ENCODE measurements at places on chromosomes 6 and 20.

DNA sequence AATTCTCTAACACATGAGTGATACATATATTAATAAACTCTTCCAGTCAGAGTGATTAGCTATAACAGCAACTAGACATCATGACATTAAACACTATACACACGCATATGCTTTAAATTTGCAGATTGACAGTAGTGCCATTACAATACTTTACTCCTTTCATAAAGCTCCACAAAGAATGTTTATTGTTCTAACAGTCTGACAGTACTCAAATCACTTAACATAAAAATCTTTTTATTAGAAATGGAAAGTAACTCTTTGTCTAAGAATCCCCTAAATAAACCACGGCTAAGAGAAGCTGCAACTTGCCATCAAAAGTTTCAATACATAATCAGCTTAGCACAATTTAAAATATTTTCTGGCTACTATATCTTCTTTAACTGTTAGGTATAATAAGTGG, 24.0 kb downstream of the SNX3 start:
- DNase-seq: no peak

- no peak for DNase-seq
These were observed 18.1 kb downstream of the TUBB2B start for GRCh38 chr6:3209114-3210023.

GRCh38 chr6:88111991-88112390, 54.2 kb downstream of the CNR1 start:
- DNase-seq: no peak

- peak; percentile 11 for DNase-seq
These were observed 135.2 kb upstream of the PREP start for GRCh38 chr6:105537981-105538578.

DNA sequence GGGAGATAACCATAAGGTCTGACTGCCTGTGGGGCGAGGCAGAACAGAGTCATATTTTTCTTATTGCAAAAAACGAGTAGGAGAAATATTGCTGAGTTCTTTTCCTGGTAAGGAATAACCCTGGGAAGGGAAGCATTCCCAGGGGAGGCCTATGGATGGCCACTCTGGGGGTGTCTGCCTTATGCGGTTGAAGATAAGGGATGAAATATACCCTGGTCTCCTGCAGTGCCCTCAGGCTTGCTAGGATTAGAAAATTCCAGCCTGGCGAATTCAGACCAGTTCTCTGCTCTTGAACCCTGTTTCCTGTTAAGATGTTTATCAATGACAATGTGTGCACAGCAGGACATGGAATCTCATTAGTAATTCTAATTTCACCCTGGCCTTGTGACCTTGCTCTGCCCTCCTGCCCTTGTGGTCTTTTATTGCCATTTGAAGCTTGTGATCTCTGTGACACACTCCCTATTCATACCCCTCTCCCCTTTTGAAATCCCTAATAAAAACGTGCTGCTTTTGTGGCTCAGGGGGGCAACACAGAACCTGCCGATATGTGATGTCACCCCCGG, 491.1 kb upstream of the EYS start:
- no peak for DNase-seq

GRCh38 chr6:14975471-14975817, 270.4 kb upstream of the JARID2 start:
- DNase-seq: no peak

DNA sequence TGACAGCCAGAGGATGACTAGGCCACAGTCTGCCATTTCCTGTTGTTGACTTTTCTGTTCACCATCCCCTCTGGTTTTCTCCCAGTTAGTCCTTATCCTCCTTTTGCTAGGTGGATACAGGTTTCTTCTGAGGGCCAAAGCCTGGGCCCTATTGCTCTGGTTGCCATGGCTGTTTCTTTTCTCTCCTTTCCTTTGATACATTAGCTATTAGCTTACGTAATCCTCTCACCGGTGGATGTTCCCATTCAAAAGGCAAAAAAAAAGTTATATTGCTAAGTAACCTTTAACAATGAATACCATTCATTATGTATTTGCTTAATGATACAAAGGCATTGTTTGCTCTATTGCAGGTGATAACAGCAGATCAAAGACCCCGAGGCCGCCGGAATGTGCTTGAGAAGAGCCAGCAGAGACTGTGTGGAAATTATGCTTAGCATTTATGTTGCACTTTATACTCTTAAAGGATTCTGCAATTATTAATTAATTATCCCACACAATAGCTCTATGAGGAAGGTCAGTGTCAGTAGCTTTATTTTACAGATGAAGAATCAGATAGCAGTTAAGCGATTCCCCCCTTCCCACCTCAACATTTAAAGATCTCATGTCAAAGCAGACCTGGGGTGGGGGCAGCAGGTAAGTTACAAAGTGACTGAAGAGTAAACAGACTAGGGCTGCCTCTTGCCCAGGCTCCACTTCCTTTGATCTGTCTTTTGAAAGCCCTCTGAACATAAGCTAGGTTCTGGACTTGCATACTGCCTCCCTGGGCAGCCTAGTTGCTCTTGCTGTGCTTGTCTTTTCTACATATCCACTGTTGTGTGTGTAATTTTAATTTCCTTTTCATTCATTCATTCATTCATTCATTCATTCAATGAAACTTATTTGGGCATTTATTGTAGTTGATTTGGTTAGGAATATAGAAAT, 14.5 kb upstream of the TFB1M start:
- no peak for DNase-seq

- DNase-seq: no peak
These were observed 347.0 kb downstream of the BTBD3 start for GRCh38 chr20:12264711-12265110.

- DNase-seq: no peak
These were observed 92.4 kb upstream of the EYS start for GRCh38 chr6:65799389-65799788.

GRCh38 chr20:37956107-37956585, 53.2 kb downstream of the VSTM2L start:
- no peak for DNase-seq

GRCh38 chr20:50301712-50302111, 111.1 kb downstream of the CEBPB start:
- DNase-seq: no peak

GRCh38 chr6:56593801-56594318, 48.8 kb downstream of the DST start:
- DNase-seq: no peak

- no peak for DNase-seq
These were observed 26.7 kb downstream of the RBCK1 start for GRCh38 chr20:434661-435419.

DNA sequence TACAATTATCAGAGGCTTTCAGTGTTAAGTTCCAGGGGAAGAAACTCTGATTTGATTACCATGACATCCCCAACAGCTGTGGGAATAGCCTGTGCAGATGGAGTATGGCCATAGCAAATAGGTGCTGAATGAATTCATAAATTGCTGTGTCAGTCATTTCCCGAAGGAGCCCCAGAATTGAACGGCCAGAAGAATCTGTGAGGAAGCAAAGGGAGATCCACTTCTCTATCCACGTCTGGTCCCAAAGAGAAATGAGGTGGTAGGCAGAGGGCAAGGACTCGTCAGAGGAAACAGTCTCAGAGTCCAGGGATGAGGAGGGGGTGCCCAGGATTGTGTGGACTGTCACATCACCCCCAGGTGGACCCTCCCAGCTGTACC, 3.1 kb upstream of the TAF8 start:
- no peak for DNase-seq

DNA sequence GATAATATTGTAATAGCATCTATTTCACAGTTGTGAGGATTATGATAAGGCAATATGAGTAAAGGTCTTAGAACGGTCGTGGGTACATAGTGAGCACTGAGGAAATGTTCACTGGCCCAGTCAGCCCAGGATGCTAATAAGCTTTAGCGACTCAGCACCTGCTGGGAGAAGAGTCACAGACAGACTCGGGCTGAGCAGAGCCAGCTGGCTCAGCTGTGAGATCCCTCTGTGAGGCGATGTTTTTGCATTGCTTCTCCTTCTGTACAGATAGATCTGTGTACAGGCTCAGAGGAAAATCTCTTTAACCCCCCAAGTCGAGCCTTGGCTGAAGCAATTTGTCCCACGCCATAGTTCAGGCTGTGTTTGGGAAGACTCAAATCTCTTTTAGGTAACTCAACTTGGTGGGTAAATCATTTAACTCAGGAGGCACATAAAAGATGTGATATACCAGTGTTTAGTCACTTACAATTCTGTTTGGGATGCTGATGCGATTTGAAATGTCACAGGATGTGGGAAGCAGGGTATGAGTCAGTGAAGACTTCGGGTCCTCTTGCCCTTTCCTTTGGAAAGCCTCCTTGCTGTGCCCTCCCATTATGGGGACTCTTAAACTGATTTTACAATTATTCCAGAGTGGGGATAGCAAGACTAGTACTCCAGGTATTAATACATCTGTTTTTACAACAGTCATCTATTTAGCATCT, 53.1 kb downstream of the PHACTR1 start:
- no peak for DNase-seq

DNA sequence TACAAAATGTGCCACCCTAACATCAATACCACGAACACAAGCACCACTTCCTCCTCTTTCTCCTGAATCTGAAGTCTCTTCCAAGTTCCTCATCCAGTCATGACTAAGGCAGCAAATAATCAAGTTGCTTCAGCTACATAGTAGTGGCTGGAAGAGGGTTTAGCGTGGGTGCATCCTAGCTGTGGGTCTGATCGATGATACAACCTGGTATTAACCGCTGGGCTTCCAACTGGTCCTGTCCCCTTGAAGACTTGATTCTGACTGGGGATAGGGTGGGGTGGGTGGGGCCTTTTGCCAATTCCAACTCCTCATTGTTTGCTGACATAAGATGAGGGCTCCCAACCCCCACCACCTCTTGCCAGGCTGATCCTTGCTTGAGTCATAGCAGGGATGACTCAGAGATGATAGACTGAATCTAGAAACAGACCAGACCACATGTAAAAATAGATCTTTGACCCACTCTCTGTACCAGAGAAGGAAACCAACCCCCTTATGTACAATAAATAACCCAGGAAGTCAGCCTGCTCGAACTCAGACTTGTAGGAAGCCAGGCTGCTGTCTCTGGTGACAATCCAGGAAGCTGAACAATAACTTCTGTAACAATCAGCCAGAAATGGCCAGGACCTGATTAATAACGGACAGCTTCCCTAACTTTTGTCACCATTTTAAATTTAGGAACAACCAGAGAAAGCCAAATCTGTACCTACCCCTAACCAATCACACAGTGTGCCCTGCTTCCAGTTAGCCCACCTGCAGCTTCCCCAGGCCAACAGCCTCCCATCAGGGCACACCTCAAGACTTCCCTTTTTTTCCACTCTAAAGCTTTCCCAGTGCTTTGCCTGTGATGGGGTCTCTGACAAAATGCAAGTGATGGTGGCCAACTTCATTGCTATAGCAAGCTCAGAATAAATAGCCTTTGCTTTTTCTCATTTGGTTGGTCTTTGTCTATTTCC, 68.9 kb upstream of the FAM184A start:
- peak; percentile 95 for DNase-seq

DNA sequence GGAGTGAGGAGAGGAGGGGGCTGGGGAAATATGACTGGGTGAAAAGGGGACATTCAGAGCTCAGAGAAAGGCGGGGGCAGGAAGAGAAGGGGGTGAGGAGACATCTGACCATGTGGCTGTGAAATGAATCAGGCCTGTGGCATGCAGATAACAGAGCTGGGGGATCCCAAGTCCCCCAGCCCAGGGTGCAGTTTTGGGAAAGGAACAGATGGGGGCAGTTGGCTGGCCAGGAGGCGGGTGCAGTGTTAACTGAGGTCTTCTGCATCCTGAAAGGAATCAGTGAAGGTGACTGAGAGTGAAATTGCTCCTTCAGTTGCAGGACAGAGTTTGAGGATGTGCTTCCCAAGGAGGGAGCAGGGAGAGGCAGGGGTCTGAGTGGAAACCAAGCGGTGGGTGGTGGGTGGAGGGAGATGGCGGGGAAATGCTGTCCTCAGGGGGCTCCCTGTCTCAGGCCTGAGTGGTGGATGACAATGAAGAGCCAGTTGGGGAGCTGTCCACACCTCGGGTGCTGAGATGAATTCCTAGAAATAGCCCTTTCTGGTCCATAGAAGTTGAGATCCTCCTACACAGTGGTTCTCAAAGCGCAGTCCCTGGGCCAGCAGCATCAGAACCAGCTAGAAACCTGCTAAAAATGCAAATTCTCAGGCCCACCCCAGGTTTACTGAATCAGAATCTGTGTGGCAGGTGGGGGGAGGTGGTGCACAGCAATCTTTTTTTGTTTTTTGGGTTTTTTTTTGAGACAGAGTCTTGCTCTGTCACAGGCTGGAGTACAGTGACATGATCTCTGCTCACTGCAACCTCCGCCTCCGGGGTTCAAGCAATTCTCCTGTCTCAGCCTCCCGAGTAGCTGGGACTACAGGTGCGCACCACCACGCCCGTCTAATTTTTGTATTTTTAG, 26.0 kb upstream of the CCDC167 start:
- DNase-seq: peak; percentile 57

GRCh38 chr6:145904868-145905267, 59.3 kb downstream of the SHPRH start:
- no peak for DNase-seq

DNA sequence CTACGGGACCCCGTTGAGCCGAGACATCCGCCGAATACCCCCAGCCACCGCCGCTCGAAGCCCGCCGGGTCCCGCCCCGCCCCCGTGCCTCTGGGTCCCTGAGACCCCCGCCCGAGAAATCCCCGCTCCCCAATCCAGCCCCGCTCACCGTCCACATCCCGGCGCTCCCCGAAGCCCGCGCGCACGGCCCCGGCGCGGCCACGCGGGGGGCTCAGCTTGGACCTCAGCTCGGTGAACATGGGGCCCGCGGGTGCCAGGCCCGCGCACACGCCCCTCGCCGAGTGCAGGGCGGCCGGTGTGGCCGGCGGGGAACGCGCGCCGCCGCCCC, 249 bp downstream of the SAMD10 start:
- DNase-seq: no peak

DNA sequence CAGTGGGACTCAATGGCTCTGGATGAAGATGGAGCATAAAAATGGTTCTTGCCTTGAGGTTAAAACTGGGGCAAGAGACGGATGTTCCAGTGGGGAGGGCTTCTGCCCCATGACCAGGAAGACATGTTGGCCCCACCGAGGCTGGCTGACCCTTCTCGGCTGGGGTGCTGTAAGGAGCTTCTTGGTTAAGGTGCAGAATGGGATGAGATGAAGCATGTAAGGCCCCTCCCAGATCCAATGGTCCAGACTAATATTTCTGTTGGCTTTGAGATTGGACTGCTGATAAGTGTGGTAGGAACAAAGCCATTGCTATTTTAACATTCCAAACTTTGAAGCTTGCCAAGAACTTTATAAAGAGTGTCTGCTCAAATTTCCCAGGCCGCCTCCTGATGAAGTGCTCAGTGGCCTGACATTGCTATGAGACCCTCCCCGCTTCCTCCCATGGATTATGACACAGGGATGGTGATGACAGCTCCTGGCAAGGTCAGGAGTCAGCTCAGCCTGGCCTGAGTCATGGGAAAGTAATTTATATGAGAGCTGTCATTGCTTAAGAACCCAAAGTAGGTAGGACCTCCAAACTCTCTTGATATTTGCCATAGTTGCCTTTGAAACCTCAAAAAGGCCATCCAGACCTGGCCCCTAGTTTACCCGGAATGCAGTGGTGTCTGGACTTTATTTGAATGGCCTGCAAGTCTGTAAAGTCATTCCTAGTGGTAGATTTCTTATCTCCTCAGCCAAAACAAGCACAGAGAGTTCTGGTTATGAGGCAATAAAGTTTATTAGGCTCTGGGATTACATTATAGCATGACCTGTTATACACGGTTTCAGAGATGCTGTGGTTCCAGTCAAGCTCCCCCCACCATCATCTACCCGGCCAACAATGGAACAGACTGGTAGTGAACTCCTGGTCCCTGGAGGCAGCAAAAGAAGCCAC, 55.2 kb downstream of the TGM2 start:
- DNase-seq: peak; percentile 84
